Hematopoietic multipotent progenitor cell treated with erythropoietin and hydrocortisone succinate and interleukin-3 and kit ligand, for 8 days (in vitro differentiated cells): ENCODE measurements at places on chromosomes 3 and 15.

DNA sequence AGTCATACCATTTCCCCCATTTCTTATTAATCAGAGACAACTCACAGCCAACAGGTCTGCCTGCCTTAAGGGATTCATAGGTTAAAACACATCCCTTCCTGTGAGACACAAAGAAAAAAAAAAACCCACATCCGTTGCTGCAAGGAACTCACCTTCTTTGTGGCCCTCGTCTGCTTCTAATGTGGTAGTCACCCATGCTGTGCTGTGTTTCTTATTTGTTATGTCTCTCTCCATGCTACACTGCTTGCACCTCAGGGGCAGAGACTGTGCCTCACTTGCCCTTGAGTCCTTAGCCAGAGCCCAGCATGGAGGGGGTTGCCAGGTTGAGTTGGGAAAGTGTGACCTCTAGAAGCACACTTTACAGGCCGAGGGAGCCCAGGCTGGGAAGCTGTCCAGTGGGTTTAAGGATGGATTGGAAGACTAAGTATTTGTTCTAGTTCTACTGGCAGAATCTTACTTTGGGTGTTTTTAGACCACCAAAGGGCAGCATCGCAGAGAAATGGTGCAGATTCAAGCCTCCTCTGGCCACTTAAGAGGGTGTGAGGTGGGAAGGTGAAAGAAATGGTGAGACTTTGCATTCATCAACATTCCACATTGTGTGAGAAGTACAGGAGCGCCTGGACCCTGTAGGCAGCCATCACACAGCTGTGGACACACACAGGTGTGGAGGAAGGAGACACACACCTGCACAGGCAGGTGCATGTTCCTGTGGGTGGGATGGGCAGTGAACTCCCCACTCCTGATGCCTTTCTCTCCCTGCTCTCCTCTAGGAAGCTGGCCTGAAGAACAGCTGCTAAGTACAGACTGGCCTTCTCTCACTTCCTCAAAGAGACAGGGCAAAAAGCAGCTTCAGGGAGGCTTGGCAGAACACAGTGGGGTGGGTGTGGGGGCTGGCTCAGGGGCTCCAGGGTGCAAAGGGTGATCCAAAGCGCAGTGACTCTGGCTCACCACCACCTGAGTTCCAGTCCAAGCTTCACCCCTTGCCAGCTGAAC lies 48.8 kb downstream of the GLB1 start:
- DNase-seq: no peak

DNA sequence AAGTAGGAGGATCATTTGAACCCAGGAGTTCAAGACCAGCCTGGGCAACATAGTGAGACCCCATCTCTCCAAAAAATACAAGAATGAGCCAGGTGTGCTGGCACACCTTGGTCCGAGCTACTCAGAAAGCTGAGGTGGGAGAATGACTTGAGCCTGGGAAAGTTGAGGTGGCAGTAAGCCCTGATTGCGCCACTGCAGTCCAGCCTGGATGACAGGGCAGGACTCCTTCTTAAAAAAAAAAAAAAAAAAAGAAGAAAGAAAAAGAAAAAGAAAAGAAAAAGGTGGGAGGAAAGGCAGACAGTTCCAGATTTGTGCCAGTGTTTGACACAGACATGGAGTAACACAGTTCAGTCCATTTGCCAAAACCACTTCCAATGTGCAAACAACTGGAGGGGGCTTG lies 75.7 kb downstream of the ATP10A start:
- DNase-seq: no peak

DNA sequence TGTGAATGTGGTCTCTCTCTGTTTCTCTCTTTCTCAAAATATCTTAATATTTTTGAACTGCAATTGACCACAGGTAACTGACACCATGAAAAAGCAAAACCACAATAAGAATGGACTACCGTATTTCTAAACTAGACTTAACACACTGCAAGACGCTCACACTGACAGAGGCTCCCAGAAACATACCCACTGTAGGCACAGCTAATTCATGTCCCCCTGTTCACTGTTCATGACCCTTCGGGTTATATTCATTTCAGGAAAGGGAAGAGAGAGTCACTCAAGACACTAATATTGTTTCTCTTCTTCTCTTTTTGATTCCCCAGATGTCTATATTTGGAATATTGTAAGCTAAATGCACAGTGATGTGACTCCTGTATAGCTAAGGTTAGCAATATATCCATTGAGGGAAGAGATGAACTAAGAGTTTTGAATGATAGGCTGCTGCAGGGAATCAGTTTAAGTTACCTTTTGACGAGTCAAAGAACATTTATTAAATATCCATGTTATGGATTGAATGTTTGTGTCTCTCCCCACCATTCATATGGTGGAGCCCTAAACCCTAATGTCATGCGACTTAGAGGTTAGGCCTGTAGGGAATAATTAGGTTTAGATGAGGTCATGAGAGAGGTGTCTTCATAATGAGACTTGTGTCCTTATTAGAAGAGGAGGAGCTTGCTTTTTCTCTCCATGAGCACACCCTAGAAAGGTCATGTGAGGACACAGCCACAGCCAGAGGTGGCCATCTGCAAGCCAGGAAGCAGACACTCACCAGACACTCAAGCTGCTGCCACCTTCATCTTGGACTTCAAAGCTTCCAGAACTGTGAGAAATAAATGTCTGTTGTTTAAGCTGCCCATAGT lies 216.6 kb upstream of the GRM7 start:
- no peak for DNase-seq

DNA sequence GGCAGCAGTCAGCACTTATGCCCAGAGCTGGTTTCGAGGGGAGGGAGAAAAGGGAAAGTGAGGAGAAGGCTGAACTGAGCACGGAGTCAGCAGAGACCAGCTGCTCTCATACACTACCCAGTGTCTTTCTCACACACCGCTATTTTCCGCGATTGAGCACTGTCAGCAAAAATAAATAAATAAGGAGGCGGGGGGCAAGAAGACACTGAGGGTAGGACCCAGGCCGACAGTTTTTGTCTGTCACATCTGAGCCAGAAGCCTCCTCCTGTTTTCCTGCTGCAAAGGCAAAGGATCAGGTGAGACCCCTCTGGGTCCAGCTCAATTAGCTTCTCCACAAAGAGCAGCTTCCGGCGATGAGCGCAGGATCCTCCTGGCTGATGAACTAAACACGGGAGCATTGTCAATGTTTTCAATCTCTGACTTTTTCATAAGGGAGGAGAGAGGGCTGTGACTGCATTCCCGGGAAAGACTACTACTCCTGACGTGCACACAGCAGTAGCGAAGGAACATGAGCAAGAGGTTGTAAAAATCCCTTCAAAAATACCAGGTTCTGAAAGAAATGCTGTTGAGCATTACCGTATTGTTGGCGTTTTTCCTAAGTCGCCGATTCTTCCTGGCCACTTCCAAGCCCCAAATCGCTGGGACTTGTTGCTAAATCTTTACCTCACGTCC lies 1.3 kb downstream of the FRMD5 start:
- DNase-seq: no peak

GRCh38 chr15:57969996-57970395 lies 95.5 kb downstream of the ALDH1A2 start:
- DNase-seq: no peak

DNA sequence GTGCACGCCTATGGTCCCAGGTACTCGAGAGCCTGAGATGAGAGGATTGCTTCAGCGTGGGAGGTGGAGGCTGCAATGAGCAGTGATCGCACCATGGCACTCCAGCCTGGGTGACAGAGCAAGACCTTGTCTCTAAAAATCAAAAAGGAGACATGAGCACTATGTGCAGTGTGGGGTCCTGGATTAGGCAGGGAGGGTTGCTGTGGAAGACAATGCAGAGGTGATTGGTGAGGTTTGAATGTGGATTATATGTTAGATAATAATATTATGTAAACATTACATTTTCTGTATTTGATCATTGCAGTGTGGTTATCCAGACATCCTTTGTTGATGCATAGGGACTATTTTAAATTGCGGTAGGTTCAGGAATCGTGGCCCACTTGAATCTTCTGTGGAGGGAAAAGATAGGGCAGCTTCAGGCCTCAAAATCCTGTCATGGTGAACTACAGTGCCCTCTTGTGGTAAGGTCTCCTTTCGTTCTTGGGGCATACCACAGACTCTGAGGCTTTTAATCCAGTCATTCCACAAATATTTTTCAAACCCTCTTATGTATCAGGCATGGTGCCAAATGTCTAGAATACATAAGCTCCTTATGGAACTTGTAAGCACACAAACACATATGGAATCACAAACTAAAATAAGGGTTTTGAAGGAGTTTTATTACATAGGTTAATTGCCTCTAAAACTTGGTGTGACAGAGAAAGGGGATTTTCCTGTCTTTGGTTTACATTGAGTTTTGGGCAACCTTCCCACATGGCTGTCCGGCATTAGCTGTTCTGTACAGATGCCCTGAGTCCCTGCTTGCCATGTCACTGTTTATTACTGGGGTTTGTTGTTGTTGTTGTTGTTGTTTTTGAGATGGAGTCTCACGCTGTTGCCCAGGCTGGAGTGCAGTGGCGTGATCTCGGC lies 37.7 kb downstream of the GPD1L start:
- DNase-seq: peak; percentile 83

- no peak for DNase-seq
Measured at GRCh38 chr3:30554317-30554690, 52.1 kb upstream of the TGFBR2 start.
